ENCODE measurements at places on chromosomes 2 and 18.

DNA sequence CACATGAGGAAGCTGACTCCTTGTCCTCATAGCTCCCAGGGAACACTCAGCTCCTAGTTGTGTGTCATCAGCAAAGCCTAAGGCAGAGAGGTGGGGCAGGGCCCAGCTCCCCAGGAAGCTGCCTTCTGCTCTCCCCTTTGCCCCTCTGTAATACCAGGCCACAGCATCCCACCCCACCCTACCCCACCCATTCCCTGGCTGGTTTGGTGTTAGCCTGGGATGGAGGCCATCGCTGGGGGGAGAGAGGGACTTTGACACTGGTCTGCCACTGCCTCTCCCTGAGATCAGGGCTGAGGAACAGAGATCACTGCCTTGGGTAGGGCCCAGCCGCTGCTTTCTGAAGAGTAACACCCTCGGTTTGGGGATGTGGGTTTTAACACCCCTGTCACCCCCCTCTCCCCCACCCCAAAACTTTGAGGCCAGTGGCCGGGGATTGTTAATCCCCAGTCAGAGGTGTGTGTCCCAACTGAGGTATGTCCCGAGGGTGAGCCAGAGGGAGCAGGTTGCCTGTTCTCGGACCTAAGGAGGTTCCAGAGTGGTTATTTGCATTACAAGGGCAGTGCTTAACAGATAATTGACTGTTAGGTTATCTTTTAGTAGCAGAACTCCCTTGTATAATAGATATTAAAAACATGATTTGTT, 41.4 kb downstream of the TET3 start:
- DNase-seq = peak; percentile 37

- DNase-seq = no peak
These were observed 20.8 kb downstream of the SP140L start for GRCh38 chr2:230347659-230348305.

- peak; percentile 58 for DNase-seq
These were observed 114.2 kb downstream of the RBMS1 start for GRCh38 chr2:160379399-160379798.

DNA sequence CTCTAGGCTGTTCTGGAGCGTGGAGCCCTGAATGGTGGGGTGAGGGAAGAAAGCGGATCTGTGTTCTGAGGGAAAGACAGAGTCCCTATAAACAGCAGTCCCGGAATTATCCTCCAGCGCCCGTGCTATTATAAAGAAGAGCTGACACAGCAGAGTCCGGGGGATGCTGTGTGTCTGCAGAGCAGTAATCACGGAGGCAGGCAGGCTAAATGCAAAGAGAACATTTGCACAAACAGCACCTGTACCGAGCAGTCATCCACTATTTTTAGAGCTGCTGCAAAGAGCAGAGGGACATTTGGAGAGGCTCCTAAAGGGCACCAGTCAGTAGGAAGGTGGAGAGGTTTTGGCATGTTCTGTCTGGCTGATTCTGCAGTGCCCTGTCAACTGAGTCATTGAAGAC, 293.8 kb upstream of the SLC14A2 start:
- no peak for DNase-seq

DNA sequence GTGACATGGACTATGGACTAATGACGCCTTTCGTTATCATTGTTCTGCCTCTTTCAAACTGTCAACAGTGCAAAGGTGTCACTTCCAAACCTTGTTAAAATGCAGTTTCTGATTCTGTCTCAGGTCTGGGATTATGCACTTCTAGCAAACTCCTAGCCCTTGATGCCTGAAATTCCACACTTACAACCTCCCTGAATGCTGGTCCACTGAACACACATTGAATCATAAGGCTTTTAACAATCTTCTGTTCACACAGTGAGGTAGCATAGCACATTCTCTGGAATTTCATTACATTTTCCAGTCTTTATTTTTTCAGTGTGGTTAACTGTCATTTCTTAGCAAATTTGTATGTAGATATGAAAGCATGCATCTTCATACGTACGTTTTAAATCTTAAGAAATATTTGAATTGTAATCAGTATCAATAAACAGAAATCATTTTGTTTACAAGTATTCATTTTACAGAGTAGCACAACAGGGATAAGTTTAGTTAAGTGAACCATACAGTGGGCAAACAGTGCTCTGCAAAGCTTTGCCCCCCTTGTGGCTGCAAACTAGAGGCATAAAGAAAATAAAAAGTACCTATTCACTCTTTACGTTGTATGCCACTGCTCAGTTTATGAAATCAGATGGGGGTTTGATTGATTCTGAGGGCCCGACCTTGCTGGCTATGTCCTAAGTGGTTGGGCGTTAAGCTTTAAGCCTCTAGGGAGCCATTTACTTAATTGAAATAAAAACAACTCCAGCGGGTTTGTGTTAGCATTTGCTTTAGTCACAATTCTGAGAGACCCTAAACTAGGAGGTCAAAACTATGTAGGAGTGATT, 250.8 kb downstream of the LRRTM1 start:
- no peak for DNase-seq

GRCh38 chr18:40874233-40874632, 1080.8 kb upstream of the PIK3C3 start:
- DNase-seq = no peak

- DNase-seq = no peak
These were observed 8.6 kb upstream of the ARMC9 start for GRCh38 chr2:231189571-231190495.

DNA sequence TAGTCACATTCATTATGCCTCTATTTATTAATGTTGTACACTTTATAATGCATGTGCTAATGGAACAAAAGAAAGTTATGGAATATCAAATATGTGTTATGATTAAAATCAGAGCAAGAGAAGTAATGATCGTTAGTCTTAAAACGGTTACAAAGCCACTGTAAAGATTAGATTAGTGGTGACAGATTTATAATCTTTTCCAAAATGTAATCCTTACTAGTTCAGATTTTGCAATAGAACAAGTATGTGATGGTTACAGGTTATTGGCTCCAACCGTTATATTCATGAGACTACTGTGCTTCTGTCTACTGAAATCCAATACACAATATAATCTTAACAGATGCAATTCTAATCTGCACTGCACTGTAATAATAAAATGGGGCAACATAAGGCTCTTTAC, 180.6 kb downstream of the ZNF521 start:
- DNase-seq = no peak

GRCh38 chr18:65409261-65409660, 341.6 kb upstream of the CDH7 start:
- no peak for DNase-seq

Data from inflammatory macrophage treated with lipopolysaccharide for 1 hour (primary cell).